Endothelial cell (in vitro differentiated cells): ENCODE measurements at places on chromosomes 2 and 18. TPM values are rescaled to one million over a fixed set of nuclear protein-coding genes. Genes with fewer than 3 reads are reported as not detected.

GRP gene
- not detected for total RNA-seq

NFATC1 gene
- total RNA-seq: 40.6 TPM

GULP1 gene
- 22.8 TPM for total RNA-seq

ZSWIM2 gene
- not detected for total RNA-seq

- no peaks in the 10 kb centered on the region for H3K27me3 ChIP-seq
- H3K4me3 ChIP-seq: no peak overlapping the region
- no peaks in the 10 kb centered on the region for H3K4me1 ChIP-seq
- no peak overlapping the region for H3K27ac ChIP-seq
Measured at GRCh38 chr2:196291873-196292800, 120.8 kb upstream of the STK17B start.

DNA sequence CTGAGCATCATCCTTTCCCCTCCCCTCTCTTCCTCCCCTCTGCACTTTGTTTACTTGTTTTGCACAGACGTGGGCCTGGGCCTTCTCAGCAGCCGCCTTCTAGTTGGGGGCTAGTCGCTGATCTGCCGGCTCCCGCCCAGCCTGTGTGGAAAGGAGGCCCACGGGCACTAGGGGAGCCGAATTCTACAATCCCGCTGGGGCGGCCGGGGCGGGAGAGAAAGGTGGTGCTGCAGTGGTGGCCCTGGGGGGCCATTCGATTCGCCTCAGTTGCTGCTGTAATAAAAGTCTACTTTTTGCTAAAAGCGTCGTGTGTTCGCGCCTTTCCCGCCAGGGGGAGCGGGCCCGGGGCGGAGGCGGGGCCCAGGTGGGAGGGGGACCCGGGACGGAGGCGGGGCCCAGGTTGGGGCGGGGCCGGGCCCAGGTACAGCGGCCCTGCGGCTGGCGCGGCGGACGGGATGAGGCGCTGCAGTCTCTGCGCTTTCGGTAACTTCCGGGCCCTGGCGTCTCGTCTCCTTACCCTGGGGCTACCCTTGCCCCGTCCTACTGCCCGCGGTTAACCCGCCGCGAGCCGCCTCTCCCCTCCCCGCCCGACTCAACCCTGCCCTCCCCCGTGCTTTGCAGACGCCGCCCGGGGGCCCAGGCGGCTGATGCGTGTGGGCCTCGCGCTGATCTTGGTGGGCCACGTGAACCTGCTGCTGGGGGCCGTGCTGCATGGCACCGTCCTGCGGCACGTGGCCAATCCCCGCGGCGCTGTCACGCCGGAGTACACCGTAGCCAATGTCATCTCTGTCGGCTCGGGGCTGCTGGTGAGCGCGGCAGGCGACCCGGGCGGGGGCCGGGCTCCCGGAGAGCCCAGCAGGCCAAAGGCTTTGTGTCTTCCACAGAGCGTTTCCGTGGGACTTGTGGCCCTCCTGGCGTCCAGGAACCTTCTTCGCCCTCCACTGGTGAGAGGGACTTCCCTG is at the start of gene KRTCAP3:
KRTCAP3 (plus strand) TSS at position 424 of the 962 bp plus-strand sequence; CDS start at position 456, 32 bp downstream.
- H3K36me3 ChIP-seq: peaks cover 39% of the 10 kb centered on the region
- peaks cover 17% of the 10 kb centered on the region for H3K4me1 ChIP-seq
- peak; percentile 52 for DNase-seq

DNA sequence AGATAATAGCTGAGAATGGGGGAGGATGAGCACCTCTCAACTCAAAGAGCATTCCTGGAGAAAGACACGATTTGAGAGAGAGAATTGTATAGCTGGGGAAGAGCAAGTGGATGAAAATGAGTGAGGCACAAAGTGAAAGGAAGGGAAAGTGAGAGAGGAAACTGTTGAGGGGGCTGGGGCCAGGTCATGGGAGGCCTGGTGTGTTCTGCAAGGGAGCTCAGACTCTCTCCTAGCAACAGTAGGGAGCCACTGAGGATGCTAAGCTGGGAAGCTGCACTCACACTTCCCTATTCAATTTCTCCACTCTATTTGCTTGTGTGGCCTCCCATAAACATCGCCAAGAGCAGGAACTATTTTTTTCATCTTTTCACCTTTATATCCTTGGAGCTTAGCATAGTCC is 14.8 kb downstream of the EVA1A start:
- H3K4me3 ChIP-seq: no peak overlapping the region
- DNase-seq: no peak
- H3K4me1 ChIP-seq: peaks cover 31% of the 10 kb centered on the region
- no peak overlapping the region for H3K27ac ChIP-seq
- H3K36me3 ChIP-seq: peaks cover 23% of the 10 kb centered on the region

DNA sequence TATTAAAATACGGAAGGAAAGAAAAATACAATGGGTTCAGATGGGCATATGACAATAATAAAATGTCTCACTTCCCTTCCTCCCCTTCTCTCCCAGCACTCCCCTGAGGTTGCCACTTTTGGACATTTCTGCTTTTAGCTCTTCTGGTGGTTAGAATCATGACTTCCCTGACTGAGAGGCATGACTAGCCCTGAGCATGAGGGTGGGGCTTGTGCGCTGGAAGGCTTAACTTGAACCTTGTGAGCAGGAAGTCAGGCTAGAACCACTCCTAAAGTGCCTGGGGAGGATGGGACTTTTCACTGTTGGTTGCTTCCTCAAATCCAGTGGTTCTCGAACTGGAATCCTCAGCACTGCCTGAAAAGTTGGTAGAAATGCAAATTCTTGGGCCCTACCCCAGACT is 19.7 kb upstream of the ARHGAP25 start:
- no peak overlapping the region for H3K27ac ChIP-seq
- DNase-seq: no peak
- no peaks in the 10 kb centered on the region for H3K36me3 ChIP-seq
- H3K4me1 ChIP-seq: no peaks in the 10 kb centered on the region

- H3K27me3 ChIP-seq: no peaks in the 10 kb centered on the region
- peaks cover 28% of the 10 kb centered on the region for H3K4me1 ChIP-seq
- H3K4me3 ChIP-seq: no peak overlapping the region
- H3K27ac ChIP-seq: peak overlapping the region; percentile 16
- no peak for DNase-seq
Measured at GRCh38 chr2:160482673-160483072, 10.9 kb downstream of the RBMS1 start.

GRCh38 chr2:71780162-71780561 is 326.8 kb downstream of the DYSF start:
- no peaks in the 10 kb centered on the region for H3K36me3 ChIP-seq
- H3K27ac ChIP-seq: no peak overlapping the region
- no peak overlapping the region for H3K4me3 ChIP-seq
- H3K4me1 ChIP-seq: no peaks in the 10 kb centered on the region
- peaks cover 5% of the 10 kb centered on the region for H3K27me3 ChIP-seq

GRCh38 chr2:8247905-8248622 is 433.8 kb upstream of the ID2 start:
- H3K4me1 ChIP-seq: no peaks in the 10 kb centered on the region
- H3K27ac ChIP-seq: no peak overlapping the region
- no peak for DNase-seq
- no peak overlapping the region for H3K4me3 ChIP-seq

DNA sequence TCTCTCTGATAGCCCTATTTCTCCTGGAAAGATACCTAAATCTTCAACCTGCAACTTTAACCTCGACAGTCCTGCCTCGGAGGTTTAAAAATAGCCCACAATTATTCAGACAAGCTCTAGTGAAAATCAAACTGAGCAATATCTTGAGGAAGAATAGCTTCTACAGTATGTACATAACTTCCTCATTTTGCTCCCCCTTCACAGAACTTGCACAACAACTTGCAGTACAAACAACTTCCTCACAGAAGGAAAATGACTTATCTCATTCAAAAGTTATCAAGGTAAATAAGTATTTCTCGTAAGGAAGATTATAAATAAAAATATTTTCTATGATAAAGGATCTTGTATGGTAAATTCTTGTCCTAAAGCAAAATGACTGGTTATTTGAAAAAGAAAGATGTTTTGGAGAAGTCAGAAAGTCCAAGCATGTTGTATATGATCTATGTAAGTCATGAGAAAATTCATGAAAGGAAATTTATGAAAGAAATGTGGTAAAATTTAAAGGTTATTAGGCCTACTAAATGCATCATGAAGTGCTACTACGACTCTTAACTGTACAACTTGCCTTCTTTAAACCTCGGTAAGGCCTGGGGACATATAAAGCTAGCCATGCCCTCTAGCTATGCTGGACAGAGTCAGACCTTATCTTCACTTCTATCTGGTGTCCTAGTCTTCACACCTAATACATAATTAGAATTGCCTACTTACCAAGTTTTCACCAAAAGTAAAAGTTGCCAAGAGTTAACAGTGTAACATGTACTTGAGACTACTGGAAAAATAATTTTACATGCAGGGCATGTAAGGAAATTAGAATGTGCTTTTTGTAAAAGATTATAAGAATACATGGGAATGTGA is 394.5 kb downstream of the DLGAP1 start:
- H3K4me1 ChIP-seq: no peaks in the 10 kb centered on the region
- H3K4me3 ChIP-seq: no peak overlapping the region
- no peak for DNase-seq
- H3K36me3 ChIP-seq: peaks cover 11% of the 10 kb centered on the region
- H3K27me3 ChIP-seq: no peaks in the 10 kb centered on the region
